Small intestine (tissue), 16 donors: ENCODE measurements at places on chromosomes 1 and 21. TPM values are rescaled to one million over a fixed set of nuclear protein-coding genes. Genes with fewer than 3 reads are reported as not detected.

Gene LCE1C
- polyA plus RNA-seq: not detected

Gene NTPCR
- 61.1 TPM for polyA plus RNA-seq

DNA sequence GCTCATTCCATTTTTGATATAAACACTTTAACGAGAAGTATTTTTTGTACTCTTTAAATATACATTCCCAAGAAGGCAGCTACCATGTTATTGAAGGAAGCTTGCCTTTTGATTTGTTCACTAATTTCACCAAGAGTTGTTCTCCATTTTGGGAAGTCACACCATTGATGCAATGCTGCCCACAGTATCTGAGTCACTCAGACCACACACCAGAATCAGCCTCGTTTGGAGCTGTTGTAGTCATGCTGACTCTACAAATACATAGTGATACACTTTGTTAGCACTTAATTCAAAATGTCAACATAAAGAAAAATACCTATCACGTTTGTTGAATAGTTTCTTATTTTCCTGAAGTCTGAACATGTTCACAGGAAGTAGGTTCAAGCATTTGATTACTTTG lies 78.7 kb downstream of the PAPPA2 start:
- no peaks in the 10 kb centered on the region for H3K36me3 ChIP-seq
- H3K27me3 ChIP-seq: no peaks in the 10 kb centered on the region
- no peak overlapping the region for H3K4me3 ChIP-seq
- H3K27ac ChIP-seq: no peak overlapping the region
- H3K4me1 ChIP-seq: no peaks in the 10 kb centered on the region

DNA sequence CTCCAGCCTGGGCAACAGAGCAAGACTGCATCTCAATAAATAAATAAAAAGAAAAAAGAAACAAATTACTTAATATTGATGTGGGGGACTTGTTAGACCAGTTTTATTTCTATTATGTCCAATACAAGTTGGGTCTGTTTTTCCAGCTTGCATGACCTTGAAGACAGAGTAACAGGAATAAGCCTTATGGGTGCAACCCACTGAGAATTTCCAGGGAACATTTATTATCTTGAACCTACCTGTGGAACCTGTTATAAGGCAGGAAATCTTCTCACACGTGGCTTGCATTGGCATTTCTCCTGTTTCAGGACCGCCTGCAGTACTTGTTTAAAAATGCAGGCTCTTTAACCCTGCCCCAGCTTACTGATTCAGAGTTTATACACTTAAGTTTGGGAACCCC lies 64.0 kb downstream of the ZBTB17 start:
- H3K4me1 ChIP-seq: no peaks in the 10 kb centered on the region
- H3K27me3 ChIP-seq: no peaks in the 10 kb centered on the region
- no peak for DNase-seq
- H3K27ac ChIP-seq: no peak overlapping the region
- H3K36me3 ChIP-seq: peaks cover 12% of the 10 kb centered on the region

DNA sequence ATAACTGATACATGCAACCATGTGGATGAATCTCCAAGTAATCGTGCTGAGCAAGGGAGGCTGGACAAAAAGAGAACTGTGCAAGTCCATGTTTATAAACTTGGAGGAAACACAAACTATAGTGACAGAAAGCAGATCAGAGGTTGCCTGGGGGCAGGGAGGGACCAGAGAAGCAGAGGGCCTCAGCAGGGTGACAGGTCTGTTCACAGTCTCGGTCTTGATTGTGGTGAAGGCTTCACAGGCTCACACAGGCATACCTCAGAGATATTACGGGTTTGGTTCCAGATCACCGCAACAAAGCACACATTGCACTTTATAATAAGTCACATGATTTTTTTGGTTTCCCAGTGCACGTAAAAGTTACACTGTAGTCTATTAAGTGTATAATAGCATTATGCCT lies 28.5 kb downstream of the ACOT7 start:
- peaks cover 3% of the 10 kb centered on the region for H3K36me3 ChIP-seq
- no peak overlapping the region for H3K27ac ChIP-seq
- DNase-seq: peak; percentile 58
- H3K4me1 ChIP-seq: peaks cover 27% of the 10 kb centered on the region

DNA sequence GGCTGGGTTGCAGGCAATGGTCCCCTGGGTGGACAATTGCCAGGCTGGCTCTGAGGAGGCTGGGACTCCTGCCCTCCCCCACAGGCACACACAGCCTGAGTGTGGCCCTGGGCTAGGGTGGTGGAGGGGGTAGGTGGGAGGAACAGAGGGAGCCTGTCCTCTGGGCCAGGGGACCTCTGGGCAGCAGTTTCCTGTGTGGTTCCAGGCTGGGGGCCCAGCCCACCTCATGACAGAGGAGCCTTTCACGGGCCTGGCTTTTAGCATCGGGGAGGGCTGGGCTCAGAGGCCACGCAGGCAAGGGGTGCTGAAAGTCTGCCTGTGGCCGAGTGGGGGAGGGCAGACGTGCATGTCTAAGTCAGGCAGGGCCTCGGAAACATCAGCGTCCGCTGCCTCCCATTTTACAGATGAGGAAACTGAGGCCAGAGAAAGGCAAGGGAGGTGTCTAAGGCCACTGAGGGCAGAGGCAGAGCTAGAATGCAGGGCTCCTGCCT lies 7.0 kb downstream of the EXTL1 start:
- no peaks in the 10 kb centered on the region for H3K27me3 ChIP-seq
- no peak for DNase-seq

- no peaks in the 10 kb centered on the region for H3K36me3 ChIP-seq
- H3K27ac ChIP-seq: no peak overlapping the region
- no peaks in the 10 kb centered on the region for H3K4me1 ChIP-seq
- no peak for DNase-seq
- H3K27me3 ChIP-seq: no peaks in the 10 kb centered on the region
- no peak overlapping the region for H3K4me3 ChIP-seq
Observed at GRCh38 chr1:78177708-78178270, 132.0 kb downstream of the GIPC2 start.

Gene CTSS
- 61.6 TPM for polyA plus RNA-seq

DNA sequence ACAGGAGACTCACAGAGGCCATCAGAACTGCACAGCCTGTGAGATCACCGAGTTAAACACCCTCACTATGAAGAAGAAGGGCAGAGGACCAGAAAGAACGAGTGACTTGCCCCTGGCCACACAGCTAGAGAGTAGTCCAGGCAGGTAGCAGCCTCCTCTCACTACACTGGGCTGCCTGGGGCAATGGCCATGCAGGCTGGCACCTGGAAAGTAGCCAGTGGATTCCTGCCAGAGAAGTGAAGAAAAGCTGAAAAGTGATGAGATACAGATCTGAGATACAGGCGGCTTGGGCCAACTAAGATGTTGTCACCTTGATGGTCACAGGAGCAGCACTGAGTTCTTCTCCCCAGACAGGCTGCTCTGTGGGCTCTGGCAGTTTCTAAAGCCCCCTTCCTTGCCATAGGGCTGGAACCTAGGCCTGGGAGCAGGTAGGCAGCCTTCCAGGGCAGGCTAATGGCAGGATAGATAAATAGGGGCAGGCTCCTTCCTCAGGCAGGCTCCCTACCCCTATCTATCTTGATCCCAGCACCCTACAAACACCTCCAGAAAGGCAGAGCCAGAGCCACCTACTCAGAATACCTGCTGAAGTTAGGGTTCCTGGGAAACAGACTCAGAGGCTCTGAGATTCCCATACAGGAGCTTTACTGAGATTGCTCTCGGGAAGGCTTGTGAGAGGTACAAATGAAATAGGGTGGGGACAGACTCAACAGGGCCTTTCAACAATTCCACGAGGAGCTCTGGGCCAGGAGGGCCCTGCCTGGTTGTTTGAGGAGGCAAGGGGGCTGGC lies 106.3 kb downstream of the BEND5 start:
- no peaks in the 10 kb centered on the region for H3K27me3 ChIP-seq
- H3K27ac ChIP-seq: no peak overlapping the region
- no peak for DNase-seq
- H3K36me3 ChIP-seq: no peaks in the 10 kb centered on the region

DNA sequence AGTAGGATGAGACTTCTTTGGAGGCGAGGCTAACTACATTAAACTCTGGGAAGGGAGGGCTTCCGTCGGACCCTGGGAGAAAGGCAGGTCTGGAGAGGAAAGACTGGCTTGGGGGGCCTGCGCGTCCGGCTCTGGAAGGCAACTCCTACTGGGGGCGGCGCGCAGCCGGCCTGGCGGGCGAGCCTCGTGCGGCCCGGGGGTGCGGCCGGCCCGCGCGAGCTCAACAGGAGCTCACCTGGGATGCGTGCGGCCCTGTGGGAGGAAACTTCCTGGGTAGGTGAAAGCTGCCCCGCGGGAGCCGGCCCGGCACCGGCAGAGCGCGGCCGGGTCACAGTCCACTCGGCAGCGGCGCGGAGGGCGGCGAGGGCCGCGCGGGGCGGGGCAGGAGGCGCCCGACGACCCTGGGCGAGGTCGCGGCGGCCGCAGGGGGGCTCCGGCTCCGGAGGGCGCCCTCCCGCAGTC lies 449 bp downstream of the EPS15 start:
- DNase-seq: peak; percentile 85
- peaks cover 6% of the 10 kb centered on the region for H3K4me1 ChIP-seq
- peaks cover 2% of the 10 kb centered on the region for H3K36me3 ChIP-seq
- H3K27me3 ChIP-seq: no peaks in the 10 kb centered on the region
- H3K27ac ChIP-seq: peak overlapping the region; percentile 95

Gene TCHHL1
- not detected for polyA plus RNA-seq

- no peaks in the 10 kb centered on the region for H3K27me3 ChIP-seq
- DNase-seq: no peak
- H3K4me1 ChIP-seq: no peaks in the 10 kb centered on the region
- no peaks in the 10 kb centered on the region for H3K36me3 ChIP-seq
Observed at GRCh38 chr1:202221911-202222909, 28.6 kb downstream of the LGR6 start.

Gene RGS13
- polyA plus RNA-seq: 3.8 TPM

Gene JAK1
- 66.5 TPM for polyA plus RNA-seq

DNA sequence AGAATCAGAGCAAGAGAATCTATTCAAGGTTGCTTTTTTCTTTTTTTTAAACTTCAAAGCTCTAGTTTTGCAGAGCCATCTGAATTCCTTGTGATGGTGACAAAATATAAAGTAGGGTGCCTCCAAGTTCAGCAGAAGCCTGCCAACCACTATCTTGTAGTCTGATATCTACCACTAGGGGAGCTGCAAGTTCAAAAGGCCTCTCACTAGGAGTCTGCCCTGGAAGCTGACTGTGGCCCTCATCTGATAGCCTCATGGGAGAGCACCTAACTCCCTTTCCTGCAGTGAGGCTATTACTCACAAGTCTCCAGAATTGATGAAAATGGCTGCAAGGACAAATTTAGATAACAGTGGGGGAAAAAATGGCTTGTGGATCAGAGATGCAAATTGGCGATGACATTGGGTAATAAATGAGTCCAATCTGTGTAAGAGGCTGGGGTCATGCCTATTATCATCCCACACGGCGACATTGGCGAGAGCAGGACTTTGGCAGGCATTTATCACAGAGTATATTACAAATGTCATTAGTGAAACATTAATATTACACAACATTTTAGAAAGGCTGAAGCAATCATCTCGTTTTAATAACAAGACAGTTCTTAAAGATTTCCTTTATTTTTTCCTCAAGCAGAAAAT lies 10.7 kb upstream of the ZP4 start:
- DNase-seq: peak; percentile 29
- no peak overlapping the region for H3K27ac ChIP-seq
- H3K4me3 ChIP-seq: no peak overlapping the region
- no peaks in the 10 kb centered on the region for H3K27me3 ChIP-seq
- no peaks in the 10 kb centered on the region for H3K4me1 ChIP-seq
- no peaks in the 10 kb centered on the region for H3K36me3 ChIP-seq

Gene EXTL1
- not detected for polyA plus RNA-seq

- no peaks in the 10 kb centered on the region for H3K36me3 ChIP-seq
- H3K4me3 ChIP-seq: no peak overlapping the region
- no peaks in the 10 kb centered on the region for H3K4me1 ChIP-seq
Observed at GRCh38 chr1:58249737-58250586, 296.6 kb downstream of the OMA1 start.

- no peaks in the 10 kb centered on the region for H3K36me3 ChIP-seq
- DNase-seq: no peak
- no peaks in the 10 kb centered on the region for H3K27me3 ChIP-seq
- no peak overlapping the region for H3K4me3 ChIP-seq
- no peak overlapping the region for H3K27ac ChIP-seq
Observed at GRCh38 chr1:111225717-111226400, 1.7 kb upstream of the CHI3L2 start.

Gene VASH2
- polyA plus RNA-seq: 0.30 TPM

Gene LMOD1
- 2.5 TPM for polyA plus RNA-seq

DNA sequence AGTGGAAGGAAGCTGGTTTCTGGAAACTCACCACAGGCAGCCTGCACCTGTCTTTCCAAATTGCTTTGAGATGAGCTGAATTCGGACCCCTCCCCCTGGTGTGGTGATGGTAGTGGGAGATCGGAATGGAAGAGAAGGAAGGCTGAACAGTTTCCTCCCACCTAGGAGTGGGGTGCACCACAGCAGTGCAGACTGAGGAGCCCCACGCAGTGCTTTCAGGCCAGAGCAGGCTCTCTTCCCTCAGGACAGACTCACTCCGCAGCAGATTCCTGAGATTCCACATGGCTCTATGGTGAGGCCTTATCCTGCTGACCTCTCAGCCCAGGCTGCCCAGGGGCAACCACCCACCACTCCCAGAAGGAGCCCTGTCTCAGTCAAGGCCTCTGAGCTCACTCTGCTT lies 80.9 kb downstream of the ATP1A1 start:
- H3K4me1 ChIP-seq: peaks cover 2% of the 10 kb centered on the region
- H3K27ac ChIP-seq: no peak overlapping the region
- no peak for DNase-seq
- no peak overlapping the region for H3K4me3 ChIP-seq
- H3K27me3 ChIP-seq: no peaks in the 10 kb centered on the region

Gene ITGB2
- polyA plus RNA-seq: 15.4 TPM

DNA sequence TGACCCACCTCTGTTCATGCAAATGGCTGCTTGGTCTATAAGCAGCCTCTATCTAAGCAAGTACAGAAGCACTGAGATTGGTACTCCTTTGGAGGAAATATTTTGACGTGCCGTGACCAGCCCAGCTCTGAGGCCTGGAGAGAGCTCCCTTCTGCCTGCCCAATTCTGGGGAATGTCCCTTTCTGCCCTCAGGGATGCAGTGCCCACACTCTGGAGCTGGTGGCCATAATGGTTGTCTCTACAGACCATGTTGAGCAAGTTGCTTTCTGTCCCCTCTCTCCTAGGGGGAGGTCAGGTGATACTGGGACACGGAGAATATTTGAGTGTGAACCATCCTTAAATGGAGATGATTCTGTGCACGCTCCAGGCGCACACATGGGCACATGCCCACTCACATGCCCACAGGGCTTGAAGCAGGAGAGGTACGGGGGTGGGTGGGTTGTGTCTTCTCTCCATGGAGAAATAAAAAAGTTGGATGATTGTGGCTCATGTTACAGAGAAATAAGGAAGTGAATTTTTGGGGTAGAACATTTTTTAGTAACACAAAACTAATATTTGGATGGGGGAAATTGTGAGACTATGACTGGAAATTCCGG lies 13.9 kb upstream of the ALPL start:
- no peak overlapping the region for H3K27ac ChIP-seq
- H3K4me3 ChIP-seq: no peak overlapping the region
- no peaks in the 10 kb centered on the region for H3K27me3 ChIP-seq
- DNase-seq: no peak

DNA sequence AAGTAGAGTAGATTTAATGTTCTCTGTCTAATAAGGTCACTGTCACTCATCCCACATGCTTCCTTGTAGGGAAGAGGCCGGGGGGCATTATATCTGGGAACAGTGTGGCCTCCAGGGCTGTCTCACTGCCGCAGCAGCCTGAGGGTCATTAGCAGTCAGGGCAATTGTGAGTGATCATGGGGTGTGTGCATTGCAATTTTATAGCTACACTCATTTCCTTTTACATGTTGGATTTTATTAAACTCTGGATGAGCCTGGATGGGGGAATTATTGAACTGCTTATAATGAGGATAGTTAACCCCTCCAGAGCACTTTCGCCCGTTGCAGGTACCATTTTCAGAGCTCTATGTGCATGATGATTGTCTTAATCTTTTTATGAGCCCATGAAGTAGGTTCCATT lies 60.9 kb upstream of the DISP3 start:
- no peak overlapping the region for H3K4me3 ChIP-seq
- no peaks in the 10 kb centered on the region for H3K4me1 ChIP-seq
- H3K27me3 ChIP-seq: no peaks in the 10 kb centered on the region
- DNase-seq: no peak
- H3K36me3 ChIP-seq: no peaks in the 10 kb centered on the region
